ENCODE measurements at places on chromosomes 1 and 21. TPM values are rescaled to one million over a fixed set of nuclear protein-coding genes. Genes with fewer than 3 reads are reported as not detected.

The S100A2 gene
- total RNA-seq, result not detected

The SLC9C2 gene
- 1.9 TPM for total RNA-seq

The CHI3L1 gene
- 0.63 TPM for total RNA-seq

The GNG4 gene
- 32.2 TPM for total RNA-seq

The GART gene
- 117 TPM for total RNA-seq

The PDE4B gene
- 104 TPM for total RNA-seq

All from parietal lobe (tissue), 2 donors.